ENCODE measurements at places on chromosomes 13 and 19. TPM values are rescaled to one million over a fixed set of nuclear protein-coding genes. Genes with fewer than 3 reads are reported as not detected.

KANK3 gene
- not detected for total RNA-seq

MIA gene
- 6.7 TPM for total RNA-seq

CUL4A gene
- total RNA-seq, result 159 TPM

USHBP1 gene
- not detected for total RNA-seq

SPINT2 gene
- total RNA-seq, result 0.21 TPM

CGB7 gene
- 0.61 TPM for total RNA-seq

SIGLEC8 gene
- total RNA-seq, result not detected

PRKD2 gene
- 19.1 TPM for total RNA-seq

STOML3 gene
- total RNA-seq, result not detected

OBI1 gene
- 16.9 TPM for total RNA-seq

CCDC194 gene
- total RNA-seq, result not detected

FFAR3 gene
- not detected for total RNA-seq

CAB39L gene
- 2.1 TPM for total RNA-seq

GRCh38 chr19:30327331-30327730 lies 44.9 kb upstream of the ZNF536 start:
- no peak for DNase-seq

- no peak for DNase-seq
Measured at GRCh38 chr19:29019403-29019802, 193.5 kb downstream of the UQCRFS1 start.

- DNase-seq, result no peak
Measured at GRCh38 chr19:18441804-18442788, 4.2 kb upstream of the ISYNA1 start.

- peak; percentile 66 for DNase-seq
Measured at GRCh38 chr13:80979035-80979641, 638.2 kb upstream of the SPRY2 start.

DNA sequence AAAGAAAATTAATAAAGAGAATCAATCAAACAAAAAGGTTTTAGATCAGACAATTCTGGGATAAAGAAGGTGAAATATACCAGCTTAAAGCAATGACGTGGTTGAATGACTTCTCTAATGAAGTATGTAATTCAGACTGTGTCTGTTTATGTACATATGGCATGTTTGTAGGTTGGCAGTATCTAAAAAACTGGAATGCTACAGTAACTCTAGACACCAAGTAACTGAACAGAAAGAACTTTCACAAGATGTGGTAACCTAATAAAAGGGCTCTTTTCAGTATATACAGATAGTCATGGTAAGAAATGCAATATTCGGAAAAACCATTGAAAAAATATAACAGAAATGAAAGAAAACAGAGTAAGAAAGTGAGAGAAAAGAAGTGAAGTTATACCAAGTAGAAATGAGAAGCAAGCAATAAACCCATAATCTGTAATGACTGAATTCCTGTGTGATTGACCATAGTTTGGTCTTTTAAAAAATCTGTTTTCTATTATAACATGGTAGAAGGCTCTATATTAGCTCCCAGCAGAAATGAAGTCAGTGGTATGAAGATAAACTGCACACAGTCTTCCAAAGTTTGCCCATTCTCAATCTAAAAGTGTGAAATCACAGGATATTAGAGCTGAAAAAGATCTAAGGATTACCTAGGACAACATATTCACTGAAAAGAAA lies 31.4 kb downstream of the ELF1 start:
- no peak for DNase-seq

DNA sequence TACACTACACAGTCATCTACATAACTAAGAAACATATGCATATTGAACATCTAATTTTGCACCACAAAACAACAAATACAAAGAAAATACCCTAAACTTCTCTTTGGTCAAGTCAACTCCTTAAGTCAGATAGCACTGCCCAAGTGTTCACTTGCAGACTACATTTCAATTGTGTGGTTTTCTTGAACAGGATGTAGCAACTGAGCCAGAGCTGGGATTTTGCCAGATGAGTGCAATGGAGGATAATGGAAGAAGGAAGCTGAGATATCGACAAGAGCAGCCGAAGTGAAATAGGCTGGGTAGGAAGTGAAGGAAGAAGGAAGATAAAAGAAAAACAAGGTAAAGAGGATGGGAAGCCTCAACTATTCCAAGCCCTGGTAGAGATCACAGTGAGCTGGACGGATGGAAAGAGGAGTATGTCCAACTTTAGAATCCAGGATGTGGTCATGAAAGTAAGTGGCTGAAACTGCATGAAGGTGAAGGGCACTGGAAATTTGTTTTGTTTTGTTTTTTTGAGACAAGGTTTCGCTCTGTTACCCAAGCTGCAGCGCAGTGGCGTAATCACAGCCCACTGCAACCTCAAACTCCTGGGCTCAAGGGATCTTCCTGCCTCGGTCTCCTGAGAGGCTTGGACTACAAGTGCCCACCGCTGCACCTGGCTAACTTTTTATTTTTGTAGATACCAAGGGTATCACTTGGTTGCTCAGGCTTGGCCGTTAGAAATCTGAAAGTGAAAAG lies 15.0 kb downstream of the NUFIP1 start:
- DNase-seq, result peak; percentile 72

DNA sequence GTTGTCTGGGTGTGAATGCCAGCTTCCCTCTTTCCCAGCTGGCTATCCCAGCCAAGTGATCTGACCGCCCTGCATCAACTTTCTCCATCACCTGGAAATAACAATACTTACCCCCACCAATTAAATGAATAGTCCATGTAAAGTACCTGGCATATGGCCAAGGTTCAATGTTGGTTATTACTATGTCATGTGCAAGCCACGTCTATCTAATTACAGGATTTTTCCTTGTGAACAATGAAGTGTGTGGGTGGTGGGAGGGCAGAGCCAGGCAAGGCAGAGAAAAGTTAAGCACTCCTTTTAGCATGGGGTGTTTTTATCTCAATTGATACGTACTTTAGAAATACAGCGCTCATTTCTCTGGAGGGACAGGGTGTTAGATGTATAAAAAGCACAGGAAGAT lies 121.1 kb downstream of the NHLRC3 start:
- DNase-seq, result no peak

DNA sequence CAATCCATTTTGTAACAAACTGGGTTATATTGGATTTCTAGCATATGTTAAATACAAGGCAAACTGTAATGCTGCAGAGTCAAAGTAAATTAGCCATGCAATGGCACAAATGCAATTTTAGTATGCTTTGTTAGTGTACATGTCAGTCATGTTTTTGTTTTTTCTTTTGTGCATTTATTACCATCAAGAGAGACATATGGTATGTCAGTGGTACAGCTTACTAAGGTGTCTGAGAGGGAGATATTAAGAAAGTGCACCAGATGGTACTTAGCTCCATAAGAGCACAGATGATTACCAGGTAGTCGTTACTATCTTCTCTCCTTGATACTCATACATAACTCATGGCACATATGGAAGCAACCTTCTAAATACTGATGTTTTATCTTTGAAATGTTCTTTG lies 550.3 kb downstream of the GPC5 start:
- no peak for DNase-seq

GRCh38 chr13:25649001-25649633 lies 277.3 kb downstream of the ATP8A2 start:
- no peak for DNase-seq

- DNase-seq, result peak; percentile 99
Measured at GRCh38 chr19:8361921-8362793, 1.8 kb upstream of the ANGPTL4 start.

DNA sequence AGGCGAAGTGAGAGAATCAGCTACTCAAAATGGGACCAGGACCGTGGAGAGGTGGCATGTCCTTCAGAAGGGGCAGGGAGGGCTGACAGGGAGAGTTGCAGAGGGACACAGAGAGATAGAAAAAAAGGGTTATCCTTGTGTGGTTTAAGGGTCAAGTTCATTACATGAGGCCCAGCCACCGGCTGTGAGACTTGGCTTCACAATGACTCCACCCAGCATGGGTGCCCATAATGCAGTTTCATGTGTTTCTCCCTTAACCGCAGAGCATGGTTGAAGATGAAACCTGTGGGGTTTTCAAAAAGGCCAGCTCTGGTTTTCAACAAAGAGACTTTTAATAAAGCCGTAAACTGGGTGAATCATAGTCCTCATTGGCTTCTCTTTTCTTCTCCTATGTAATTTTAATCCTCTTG lies 164.6 kb downstream of the KLF5 start:
- DNase-seq, result no peak

DNA sequence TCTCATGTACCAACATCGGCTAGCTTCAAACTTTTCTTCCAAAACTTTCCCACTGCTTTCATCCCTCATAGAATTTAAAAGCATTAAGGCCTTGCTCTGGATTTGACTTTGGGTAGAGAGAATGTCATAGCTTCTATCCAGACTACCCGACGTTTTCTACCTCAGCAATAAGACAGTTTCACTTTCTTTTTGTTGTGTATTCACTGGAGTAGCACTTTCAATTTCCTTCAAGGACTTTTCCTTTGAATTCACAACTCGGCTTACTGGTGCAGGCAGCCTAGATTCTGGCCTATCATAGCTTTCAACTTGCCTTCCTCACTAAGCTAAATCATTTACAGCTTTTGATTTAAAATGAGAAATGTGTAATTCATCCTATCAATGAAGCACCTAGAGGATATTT lies 420.4 kb upstream of the GPC6 start:
- peak; percentile 67 for DNase-seq

DNA sequence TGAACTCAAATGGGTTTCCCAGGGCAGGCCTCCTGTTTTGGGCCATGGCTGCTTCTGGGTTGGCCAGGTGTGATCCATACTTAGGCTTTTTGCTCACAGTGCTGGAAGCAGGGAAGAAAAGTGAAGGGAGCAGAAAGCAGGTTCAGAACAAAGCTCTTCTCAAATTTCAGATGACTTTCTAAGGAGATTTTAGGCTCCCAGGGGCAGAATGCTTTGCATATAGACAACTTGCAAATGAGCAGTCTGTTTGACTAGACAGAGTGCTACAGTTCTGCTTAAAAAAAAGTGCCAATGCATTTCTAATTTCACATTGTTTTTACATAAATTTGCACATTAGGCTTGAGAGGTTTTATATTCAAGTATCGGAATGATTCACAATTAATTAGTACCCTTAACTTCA lies 2.6 kb upstream of the SLC10A2 start:
- DNase-seq, result no peak

DNA sequence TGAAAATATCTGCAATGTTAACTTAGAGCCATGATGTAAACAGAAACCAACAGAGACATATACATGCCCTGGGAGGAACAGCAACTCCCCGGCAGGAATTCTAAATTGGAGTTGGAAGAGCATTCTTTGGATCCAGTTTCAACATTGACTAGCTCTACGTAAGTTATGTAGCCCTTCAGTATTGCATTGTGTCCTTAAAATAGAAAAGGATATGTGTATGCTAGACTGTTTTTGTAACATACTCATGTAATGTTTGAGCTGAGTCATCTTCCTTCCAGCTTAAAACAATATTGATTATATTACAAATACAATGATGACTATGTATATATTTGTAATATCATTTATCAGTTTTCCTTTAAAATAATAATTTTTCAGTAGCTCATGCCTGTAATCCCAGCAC lies 1422.2 kb upstream of the PCDH20 start:
- peak; percentile 36 for DNase-seq

GRCh38 chr19:45876411-45877197 lies 9.3 kb downstream of the IRF2BP1 start:
- DNase-seq, result no peak

DNA sequence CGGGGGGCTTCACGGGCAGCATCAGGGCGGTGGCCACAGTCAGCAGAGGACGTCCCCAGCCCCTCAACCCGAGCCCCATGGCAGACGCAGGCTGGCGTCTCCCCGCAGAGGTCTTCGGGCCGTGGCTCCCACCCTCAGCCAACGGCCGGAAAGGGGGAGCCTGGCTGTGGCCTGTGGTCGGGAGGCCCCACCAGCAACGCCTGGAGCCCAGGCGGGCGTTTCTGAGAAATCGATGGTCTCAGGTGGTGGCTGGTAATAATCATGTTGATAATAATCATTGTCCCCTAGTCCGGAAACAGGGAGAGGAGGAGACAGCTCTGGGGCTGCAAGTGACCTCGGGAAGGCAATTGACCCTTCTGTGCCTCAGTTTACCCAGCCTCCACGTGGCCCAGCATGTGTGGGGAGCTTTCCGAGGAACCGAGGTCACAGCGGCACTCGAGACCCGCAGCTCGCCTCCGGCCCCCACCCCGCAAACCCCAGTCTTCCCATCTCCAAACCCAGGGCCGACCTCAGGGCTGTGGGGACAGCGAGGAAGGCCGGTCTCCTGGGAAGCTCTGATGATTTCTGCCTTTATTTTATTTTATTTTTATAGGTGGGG lies at the start of gene PRSS57:
Gene PRSS57 (minus strand): TSS at position 101 of the 598 bp plus-strand sequence. CDS start 22 bp downstream, at position 79.
- DNase-seq, result no peak

GRCh38 chr19:55588738-55589137 lies 8.1 kb upstream of the ZNF579 start:
- no peak for DNase-seq

DNA sequence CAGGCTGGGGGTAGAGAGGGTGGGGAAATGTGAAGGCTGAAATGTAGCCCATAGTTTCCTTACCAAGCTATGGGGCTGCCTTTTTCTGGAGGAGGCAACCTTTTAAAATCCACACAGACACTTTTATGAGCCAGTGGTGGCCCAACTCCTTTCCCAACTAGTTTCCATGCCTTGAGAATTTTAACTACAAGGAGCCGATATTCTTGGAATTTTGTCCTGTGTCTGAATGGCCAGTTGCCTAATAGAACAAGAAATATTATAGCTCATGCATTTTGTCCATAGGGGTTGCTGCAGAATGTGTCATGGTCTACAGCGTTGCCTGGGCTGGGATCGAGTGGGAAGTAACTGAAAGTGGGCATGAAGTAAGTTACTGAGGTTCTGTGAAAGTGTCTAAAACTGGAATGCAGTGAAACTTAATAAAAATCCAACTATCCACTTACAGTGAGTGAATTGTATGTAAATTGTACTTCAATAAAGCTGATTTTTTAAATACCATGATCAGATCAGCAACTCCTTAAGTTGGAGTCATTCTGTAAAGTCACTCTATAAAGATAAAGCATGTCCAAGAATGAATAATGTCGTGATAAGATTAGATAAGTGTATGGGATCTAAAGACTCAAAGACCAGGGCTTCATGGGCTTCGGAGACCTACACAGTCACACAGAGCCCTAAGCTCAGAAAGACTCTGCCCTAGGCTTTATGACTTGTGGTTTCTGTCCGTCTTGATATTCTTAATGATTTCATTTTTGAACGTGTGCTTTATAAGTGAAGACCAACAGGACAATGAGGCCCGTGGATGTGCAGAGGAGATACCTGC lies 122.6 kb upstream of the FNDC3A start:
- DNase-seq, result no peak

- peak; percentile 44 for DNase-seq
Measured at GRCh38 chr13:33728271-33729037, 89.5 kb upstream of the RFC3 start.

DNA sequence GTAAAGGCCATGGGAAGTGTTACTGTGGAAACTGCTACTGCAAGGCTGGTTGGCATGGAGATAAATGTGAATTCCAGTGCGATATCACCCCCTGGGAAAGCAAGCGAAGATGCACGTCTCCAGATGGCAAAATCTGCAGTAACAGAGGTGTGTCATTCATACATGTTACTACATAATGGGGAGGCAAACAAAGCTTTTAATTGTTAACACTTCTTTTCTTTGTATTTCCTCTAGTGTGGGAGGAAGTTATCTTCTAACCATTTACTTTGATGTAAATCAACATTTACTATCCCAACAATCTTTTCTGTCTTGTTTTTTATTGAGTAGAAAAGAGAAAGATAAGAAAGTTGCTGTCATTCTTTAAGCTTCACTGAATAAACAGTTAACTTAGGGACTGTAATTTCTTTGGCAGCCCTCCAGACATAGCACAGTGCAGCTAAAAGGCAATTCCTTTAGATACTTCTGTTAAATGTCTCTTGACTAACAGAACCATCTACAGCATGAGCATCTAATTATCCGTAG lies 126.9 kb downstream of the ITGBL1 start:
- peak; percentile 51 for DNase-seq
